Adipocyte (in vitro differentiated cells): ENCODE measurements at places on chromosomes 1 and 21.
A peak's percentile ranks its signal among the peaks of the same experiment; 100 is the strongest.

DNA sequence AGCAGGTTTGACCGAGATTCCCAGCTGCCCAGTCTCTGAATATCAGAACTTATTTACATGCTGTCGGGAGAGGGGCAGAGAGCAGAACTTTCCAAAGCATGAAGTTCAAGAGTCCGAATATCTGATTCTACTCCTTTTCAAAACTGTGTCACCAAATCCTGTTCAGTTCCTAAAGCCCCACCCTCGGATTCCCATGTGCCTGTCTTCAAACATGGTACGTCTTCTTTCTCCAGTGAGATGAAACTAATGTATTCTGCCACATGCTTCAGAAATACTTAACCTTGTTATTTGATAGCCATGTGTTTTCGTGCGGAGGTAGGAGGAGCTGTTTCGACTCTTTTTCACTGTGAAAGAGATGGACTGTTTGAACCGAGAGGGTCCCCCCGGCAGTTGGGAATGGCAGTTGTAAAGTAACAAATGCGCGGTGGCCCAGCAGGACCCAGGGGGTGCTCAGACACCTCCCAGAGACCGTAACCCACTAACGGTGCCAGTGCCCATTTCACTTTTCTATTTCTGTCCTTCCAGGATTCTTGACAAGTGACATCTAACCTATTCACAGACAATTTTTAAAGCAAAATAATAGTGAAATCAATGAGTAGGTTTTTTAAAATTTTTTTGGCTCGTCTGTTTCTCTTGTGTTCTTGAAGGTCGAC lies 67.2 kb downstream of the ZBTB18 start:
- DNase-seq: no peak

DNA sequence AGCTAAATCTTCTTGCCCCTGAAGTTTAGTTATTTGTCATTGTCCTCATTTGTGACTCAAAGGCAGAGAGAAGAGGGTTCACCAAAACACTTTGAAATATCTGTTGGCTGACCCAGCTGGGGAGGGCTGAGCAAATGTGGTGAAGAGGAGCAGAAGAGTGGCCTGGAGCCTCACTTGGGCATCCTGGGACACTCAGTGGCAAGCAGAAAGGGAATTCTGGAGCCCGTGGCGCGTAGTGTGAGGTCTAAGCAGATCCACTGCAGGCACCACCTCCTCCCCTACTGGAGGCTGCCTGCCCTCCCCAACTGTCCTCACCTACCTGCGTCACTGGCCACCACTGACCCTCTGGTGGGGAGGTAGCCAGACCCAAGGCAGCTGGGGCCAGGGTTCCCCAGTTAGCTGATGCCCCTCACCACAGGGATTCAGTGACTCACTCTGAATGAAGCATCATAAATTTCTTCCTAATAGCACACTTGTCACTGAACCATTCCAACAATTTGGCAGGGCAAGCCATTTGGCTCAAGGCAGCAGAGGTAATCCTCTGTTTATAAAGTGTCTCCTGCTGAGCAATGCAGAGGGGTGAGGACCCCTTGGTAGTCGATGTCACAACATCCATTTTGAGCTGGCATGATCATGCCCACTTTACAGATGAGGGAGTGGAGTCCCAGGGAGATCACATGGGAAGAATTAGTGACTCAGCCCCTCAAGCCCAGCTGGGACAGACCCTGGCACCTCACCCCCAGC lies 80.3 kb downstream of the NENF start:
- no peak for DNase-seq

DNA sequence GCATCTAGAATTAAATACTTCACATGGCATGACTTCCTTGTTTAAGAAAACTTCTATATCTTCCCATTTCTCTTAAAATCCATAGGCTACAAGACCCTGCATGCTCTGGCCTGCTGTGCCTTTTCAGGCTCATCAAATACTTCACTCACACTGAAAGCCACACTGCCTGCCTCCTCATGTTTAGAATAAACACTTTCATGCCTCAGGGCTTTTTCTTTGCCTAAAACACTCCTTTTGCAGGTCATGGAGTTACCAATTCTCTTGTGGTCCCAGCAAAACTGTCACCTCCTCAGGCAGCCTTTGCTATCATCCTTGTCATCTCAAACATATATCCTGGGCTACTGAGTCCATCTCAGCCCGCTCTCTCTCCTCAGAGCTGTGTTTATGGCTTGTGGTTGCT lies 5.5 kb downstream of the SGIP1 start:
- no peak for DNase-seq

DNA sequence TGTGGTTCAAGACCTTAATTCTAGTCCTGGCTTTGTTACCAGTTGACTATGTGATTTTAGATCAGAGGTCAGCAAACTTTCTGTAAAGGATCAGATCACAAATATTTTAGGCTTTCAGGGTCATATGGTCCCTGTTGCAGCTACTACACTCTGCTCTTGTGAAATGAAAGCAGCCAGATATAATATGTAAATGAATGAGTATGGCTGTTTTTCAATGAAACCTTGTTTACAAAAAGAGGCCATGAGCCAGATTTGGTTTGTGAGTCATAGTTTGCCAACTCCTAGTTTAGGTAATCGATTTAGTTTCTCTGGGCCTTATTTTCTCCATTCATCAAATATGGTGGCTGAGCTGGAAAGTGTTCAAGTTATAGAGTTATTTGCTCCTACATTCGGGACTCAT lies 346.7 kb downstream of the NUF2 start:
- DNase-seq: peak; percentile 25

GRCh38 chr1:57983441-57983840 lies 559.6 kb upstream of the DAB1 start:
- DNase-seq: no peak

DNA sequence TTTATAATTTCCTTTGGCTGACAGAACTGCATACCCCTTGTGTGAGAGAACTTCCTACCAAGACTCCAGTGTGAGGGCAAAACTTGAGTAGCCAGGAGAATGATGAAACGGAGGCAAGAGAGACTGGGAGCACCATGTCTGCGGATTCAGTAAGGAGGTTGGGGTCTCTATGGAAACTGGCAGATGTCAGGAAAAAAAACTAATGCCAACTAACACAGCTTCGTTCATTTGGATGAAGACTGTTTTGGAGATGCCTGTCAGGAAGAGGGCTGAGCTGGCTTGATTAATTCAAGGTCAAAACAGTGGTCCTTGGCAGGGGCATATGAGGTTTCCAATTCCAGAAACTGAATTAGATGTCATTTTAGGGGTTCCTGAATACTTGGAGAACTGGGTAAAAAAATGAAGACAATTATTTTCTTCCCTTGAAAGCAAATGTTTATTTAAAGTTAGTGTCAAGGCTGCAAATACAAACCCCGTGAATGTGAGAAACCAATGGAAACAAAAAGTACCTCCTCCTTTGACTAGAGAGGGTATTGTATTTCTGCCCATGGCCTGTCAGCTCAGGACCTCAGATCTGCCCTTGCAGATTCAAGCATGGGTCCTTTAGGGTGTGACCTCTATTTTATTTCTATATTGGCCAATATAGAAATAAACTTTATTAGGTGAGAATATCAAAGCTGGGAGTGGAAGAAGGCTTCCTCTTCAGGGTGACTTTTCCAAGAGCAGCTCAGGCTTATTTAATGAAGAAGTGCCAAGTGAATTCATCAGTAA lies 110.5 kb downstream of the MAST2 start:
- DNase-seq: peak; percentile 22

- no peak for DNase-seq
Measured at GRCh38 chr1:87318806-87319205, 9.9 kb upstream of the LMO4 start.

DNA sequence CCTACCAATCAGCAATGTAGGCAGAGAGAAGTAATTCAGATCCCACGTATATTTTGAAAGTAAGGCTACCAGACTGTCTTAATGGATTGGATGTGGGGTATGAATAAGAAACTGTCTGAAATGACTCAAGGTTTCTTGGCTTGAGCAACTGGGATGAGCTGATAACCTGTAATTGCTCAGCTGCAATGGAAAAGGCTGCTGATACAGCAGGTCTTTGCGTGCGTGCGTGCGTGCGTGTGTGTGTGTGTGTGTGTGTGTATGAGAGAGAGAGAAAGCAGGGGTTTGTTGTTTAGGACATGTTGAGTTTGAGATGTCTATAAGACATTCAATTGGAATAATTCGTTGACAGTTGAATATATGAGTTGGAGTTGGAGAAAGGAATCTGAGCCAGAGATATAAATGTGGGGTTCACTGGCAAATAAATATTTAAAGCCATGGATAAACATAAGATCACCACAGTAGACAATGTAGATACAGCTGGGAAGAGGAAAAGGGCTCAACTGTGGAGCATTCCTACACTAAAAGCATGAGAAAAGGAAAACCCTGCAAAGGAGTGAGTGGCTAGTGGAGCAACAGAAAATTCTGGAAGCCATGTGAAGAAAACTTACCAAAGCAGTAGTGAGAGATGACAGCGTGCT lies 72.9 kb downstream of the UCHL5 start:
- no peak for DNase-seq

DNA sequence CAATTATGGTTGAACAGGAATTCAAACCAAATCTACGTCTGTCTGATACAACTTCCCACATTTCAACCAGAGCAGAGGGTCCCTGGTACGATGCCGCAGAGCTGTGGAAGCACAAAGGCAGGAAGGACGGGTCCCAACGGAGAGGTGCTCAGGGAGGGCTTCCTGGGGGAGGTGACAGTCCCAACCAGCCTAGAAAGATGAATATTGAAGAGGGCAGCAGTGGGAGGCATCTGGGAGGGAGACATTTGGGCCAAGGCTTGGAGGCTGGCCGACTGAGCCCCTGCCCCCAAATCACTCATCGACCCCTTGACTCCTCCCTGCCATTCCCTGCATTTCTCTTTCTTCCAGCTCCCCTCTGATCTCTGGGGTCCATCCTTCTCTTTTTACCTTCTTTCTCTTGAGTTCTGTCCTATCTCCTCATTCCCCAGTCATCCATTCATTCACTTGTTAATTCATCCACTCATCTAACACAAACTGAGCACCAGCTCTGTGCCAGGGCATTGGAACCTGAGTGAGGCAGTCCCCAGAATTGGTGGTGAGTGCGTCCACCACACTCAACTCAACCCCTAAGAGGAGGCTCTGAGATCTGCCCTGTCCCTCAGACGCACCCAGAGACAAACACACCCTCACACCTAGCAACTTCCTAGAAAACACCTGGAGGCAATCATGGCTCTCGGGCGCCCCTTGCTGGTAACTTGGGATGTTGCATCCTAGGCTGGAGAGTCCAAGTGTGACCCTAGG lies 13.2 kb upstream of the CELA3B start:
- peak; percentile 84 for DNase-seq

DNA sequence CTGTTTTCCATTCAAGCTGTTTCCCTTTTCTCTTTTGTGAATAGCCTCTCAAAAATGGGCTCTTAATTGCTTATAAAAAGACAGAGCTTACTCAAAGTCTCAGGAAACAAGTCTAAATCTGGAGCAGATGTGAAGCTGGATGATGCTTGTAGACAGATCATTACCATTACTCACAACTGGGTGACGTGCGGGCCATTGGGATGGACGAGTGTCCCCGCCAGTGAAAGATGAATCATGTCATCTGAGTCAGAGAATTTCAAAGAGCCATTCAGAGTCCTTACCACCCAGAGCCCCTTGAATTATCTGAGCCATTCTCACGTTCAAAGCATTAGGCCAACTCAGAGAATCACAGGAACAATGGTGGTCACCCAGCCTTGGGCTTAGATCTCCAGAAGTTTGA lies 134.6 kb downstream of the HUNK start:
- DNase-seq: peak; percentile 43

DNA sequence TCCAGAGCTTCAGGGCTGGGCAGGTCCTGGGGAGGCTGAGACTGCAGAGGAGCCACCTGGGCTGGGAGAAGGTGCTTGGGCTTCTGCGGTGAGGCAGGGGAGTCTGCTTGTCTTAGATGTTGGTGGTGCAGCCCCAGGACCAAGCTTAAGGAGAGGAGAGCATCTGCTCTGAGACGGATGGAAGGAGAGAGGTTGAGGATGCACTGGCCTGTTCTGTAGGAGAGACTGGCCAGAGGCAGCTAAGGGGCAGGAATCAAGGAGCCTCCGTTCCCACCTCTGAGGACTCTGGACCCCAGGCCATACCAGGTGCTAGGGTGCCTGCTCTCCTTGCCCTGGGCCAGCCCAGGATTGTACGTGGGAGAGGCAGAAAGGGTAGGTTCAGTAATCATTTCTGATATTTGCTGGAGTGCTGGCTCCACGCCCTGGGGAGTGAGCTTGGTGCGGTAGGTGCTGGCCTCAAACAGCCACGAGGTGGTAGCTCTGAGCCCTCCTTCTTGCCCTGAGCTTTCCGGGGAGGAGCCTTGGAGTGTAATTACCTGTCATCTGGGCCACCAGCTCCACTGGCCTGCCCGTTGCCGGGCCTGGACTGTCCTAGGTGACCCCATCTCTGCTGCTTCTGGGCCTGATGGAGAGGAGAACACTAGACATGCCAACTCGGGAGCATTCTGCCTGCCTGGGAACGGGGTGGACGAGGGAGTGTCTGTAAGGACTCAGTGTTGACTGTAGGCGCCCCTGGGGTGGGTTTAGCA lies 9.3 kb downstream of the MYBPH start:
- no peak for DNase-seq

DNA sequence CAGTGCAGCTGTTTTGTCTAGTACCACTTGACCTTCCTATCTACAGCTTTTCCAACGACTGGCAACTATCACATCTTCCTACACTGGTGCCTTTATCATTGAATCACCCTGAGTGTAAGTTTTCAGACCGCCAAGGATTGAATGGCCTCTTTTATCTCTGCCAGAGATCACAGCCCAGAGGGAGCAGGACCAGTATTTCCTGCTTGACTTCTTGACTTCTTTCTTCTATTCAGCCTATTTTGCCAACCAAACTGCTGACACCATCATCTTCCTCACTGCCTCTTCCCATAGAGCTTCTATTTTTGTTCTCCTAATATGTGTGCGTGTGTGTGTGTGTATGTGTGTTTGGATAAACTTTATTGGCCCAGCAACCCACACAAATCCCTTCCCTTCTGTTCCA lies 53.8 kb downstream of the SERBP1 start:
- no peak for DNase-seq

DNA sequence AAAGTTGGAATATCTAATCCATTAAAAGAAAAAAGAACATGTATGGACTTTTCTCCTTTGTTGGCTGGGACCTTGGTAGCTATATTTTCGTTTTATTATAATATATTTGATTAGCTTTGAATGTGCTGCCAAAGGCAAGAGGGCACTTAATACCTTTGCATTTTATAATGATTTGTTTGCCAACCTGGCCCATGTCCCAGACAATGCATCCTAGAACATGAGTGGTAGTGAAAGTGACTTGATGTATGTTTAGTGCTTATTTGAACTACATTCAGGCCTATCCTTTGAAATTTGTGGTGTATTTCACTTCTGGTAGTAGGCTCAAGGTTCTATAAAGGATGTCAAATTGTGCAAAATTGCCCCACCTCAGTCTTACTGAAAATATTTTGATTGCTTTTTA lies 25.9 kb downstream of the CACHD1 start:
- DNase-seq: no peak

DNA sequence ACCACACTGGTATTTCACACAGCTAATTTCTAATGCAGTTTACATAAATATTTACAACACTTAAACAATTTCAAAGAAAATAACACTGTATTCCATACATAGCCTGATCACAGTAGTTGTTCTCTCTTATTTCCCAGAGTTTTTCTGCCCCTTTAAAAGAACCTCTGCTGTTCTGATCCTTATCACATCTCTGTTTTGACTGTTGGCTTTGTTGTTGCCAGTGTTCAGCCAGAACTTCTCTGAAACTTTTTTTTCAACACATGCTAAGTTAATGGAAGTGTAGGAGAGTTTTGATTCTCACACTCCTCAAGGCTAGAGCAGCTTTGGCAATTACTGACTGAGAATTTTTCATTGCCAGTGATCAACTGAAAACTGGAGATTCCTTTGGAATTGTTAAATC lies 11.1 kb downstream of the SELE start:
- DNase-seq: no peak
